ENCODE measurements at places on chromosomes 7 and 10. TPM values are rescaled to one million over a fixed set of nuclear protein-coding genes. Genes with fewer than 3 reads are reported as not detected.

SEPTIN7 gene
- 210 TPM for total RNA-seq

SPDYE9 gene
- not detected for total RNA-seq

HYAL4 gene
- total RNA-seq, result not detected

NOM1 gene
- total RNA-seq, result 20.5 TPM

IFIT1B gene
- total RNA-seq, result not detected

AKR1E2 gene
- 6.4 TPM for total RNA-seq

CFAP69 gene
- 2.0 TPM for total RNA-seq

TFEC gene
- total RNA-seq, result not detected

CRPPA gene
- 0.65 TPM for total RNA-seq

RPEL1 gene
- 0.07 TPM for total RNA-seq
